ENCODE measurements at places on chromosomes 6 and 20.

DNA sequence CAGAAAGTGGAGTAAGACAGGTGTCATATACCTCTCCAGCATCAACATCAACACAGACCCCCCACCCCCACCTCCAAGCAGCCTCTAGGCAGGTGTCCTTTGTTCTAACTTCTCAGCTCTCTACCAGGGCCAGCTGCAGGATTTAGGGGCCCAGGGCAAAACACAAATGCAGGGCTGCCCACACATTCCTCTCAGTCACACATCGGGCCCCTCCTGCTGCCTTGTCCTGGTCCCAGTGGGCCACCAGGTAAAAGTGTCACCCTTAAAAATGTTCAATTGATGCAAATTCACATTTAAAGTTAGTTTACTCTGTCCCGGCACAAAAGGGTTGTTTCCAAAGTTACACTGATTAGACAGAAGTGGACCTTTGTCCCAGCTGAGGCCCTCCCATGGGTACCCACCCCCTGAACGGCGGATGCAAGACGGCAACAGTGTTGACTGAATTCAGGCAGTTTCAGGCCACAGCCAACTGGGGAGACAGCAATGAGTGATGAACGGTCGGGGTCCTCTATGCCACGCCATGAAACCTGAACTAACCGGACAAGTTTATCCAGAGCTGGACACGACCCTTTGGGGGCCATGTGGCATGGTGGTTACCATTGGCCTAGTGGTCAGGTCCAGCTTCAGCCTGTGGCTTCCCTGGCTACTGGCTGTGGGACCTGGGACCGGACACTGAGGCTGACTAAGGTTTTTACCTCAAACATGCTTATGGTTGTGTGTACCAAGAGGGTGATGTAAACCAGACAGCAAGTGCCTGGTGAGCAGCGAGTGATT is 52.2 kb upstream of the UNC93A start:
- DNase-seq, result no peak

DNA sequence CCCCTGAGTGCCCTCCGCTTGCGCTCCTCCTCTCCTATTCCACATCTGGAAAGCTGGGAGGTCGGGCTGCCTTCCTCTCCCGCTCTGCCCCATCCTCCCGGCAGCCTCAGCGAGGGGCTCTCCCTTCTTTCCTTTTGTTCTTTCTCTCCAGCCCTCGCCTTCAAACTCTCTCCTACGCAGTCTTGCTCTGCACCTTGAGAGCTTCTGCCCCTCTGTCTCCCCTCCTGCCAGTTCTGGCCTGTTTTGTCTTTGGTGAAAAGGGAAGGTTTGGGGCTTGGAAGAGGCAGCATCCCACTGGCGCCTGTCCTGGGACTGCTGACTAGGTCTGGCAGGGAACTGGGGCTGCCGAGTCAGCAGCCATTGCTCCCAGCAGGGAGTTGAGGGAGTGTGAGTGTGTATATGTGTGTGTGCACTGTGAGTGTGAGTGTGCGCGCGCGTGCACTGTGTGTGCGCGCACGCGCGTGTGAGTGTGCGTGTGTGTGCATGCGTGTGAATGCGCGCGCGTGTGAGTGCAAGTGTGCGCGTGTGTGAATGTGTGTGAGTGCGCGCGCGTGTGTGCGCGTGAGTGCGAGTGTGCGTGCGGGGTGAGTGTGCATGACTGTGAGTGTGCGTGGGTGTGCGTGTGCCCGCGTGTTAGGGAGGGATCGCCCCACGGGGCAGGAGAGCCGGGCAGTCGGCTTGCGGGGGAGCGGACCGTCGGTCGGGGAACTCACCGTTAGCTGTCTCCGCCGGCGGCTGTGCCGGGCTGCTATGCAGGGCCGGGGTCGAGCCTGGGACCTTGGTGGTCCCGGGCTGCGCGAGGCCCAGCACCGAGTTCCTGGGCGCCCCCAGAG is 523 bp downstream of the CPXM1 start:
- DNase-seq, result no peak

- DNase-seq, result no peak
Observed at GRCh38 chr6:115540077-115540869, 520.4 kb downstream of the FRK start.

GRCh38 chr6:55437141-55437540 is 109.9 kb downstream of the GFRAL start:
- DNase-seq, result no peak

GRCh38 chr6:92892626-92893170 is 526.7 kb downstream of the EPHA7 start:
- DNase-seq, result no peak

GRCh38 chr6:119449331-119450156 is 100.0 kb upstream of the MAN1A1 start:
- DNase-seq, result no peak

GRCh38 chr6:139539852-139540251 is 165.4 kb upstream of the CITED2 start:
- DNase-seq, result no peak

- DNase-seq, result no peak
Observed at GRCh38 chr6:130766239-130767144, 60.7 kb upstream of the SMLR1 start.

DNA sequence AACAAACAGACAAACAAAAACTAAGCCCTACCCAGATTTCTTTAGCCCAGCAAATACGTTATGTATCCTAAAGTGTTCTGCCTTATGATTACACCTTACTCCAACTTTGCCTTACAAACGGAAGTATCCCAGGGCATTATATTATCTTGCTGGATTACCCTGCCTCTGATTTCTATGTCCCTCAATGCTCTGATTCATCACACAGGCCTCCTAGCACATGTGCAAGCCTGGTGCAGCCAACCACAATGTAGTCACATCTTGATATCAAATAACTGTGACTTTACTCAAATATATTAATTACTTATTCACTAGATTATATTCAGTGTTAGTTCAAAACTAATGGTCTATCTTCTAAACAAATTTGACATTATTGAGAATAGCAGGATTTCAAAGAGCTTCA is 598.6 kb downstream of the TBC1D32 start:
- no peak for DNase-seq

DNA sequence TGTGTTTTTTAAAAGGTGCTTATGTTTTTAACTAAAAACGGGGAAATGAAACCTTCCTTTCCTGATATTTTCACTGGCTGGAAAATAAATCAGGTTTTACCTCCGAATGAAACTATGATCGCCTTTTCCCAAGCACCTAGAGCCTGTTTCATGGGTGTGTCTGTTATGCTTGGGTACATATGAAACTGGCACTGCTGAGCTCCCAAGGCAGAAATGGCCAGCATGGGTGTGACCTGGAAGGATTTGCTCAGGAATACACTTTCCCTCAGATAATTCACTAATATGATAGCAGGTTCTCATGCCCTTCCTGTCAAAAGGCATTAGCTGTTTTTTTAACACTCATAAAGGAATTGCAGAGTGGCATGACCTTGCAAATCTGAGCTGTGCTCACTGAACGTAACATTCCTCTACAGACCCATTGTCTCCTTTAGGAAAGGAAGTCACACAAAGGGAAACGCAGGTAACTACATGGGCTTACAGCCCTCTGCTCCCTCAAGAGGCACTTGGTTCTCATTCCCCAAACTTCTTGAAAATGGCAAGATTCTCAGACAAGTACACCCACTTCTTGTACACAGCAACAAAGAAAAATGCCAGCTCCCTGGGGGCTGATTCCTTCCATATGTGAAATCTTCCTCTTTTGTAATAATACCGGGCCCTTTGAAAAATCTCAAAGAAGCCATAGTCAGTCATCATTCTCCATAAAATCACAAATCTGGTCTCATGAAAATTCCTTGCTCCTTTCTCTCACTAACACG is 72.7 kb downstream of the METTL24 start:
- DNase-seq, result no peak

DNA sequence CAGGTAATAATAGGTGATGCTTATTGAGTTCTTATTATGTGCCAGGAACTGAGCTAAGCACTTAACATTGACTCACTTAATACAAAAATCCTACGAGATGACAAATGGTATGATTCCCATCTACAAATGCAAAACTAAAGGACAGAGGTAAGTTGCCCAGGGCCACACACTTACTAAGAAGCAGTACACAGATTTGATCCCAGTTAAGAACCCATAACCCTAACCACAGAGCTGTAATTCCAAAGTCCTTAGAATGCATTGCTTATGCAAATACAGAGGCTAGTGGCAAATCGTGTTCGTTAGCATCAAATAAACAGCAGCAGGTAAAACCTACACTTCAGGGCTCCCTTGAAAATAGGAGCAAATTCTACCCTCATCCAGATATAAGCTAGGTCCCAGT is 104.0 kb downstream of the SASH1 start:
- DNase-seq, result no peak

- peak; percentile 16 for DNase-seq
Observed at GRCh38 chr20:21102603-21103311, 3.4 kb downstream of the LINC00237 start.

All from naive thymus-derived CD8-positive, alpha-beta T cell (primary cell).